SHP77 treated with DMSO at 0.1 percent for 48 hours (cell line): ENCODE measurements at places on chromosomes 1 and 21.

DNA sequence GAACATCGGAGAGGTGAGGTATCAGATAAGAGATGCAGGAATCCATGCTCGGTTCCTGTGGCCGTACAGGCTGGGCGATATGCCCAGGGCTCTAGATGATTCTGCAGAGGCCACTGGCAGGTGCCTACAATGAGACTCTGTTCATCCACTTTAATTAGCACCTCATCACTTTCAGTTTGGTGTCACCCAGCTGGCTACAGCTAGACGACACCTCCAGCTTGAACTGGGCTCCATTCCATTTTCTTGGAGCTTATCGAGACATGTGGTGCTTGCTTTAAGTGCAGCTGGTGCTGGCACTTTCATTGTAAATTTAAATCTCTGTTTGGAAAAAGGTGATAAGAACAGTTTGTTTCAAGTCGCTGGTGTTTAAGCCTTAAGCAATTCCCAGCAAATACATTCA, 322.5 kb upstream of the ADGRL2 start:
- peak; percentile 50 for DNase-seq

DNA sequence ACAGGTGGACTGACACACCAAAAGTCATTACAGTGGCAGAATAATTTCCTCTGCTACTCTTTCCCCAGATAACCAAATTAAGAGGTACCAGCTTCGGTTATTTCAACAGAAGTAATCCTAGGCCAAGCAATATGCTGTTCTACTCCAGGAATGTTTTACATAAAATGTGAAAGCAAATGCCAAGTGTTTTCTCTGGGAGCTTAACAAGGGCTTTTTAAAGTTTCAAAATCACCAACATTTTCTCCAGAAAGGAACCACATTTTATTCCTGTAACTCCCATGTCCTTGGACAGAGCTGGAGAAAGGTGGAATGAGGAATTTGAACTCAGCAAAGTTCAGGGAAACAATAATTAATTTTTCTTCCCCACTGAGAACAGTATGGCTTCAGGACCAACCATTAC, 27.2 kb downstream of the CNN3 start:
- DNase-seq: no peak

- DNase-seq: no peak
Observed at GRCh38 chr21:26106562-26106961, 64.0 kb downstream of the APP start.

GRCh38 chr1:102937401-102937800, 170.9 kb downstream of the COL11A1 start:
- no peak for DNase-seq

- no peak for DNase-seq
Observed at GRCh38 chr1:58290685-58291372, 255.7 kb downstream of the OMA1 start.

DNA sequence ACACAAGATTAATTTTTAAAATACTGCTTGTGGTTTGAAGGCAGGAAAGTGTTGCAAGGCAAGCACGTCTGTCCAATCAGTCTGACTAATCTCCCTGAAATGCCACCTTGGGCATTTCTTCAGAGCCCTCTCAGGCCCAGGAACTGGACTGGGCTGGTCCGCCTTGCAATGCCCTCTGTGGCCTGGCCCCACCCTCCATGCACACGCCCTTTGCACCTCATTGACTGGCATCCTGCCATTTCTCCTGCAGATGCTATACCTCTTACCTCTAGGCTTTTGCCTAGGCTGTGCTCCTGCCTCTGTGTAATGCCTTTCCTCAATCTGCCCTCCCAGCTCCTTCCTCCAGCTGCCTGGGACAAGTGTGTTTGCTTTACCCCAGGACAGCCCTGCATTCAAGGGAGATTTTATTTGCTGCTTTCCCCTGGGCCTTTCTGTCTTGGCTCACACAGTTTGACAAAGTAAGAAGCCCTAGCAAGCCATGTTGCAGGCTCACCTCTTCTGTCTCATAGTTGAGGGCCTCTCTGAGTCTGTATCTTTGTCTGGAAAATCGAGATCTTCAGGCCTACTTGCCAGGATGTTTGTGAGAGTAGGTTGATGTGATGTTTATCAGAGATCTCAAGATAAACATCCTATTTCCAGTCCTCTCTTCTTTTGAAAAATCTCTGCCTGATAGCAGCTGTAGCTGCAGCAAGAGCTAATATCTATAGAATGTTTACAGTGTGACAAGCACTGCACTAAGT, 149.2 kb upstream of the JUN start:
- DNase-seq: peak; percentile 94
